ENCODE measurements at places on chromosomes 16 and 17.

DNA sequence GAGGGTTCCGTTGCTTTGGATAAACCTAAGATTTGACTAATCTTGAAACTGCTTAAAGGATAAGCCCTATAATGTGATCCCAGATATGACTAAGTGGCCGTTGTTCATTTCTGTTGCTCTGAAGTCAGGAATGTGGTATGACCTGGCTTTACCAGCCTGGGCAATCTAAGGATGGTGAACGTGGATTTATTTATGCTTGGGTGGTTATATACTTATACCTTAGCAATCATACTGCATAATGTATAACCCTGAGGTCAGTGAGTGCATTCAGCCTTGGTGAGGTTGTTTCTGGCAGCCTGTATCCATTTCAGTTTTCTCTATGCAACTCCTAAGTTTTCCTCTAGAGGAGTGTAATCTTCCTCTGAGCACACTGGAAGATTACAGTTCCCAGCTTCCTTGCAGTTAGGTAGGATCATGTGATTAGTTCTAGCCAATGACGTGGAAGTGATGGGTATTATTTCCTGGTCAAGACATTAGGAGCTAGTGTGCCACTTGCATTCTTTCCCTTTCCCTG is 41.9 kb downstream of the FTO start:
- DNase-seq = peak; percentile 81

- DNase-seq = no peak
These were observed 25.2 kb downstream of the BCO1 start for GRCh38 chr16:81263470-81264220.

- DNase-seq = no peak
These were observed 70.8 kb downstream of the ABR start for GRCh38 chr17:1108765-1109605.

DNA sequence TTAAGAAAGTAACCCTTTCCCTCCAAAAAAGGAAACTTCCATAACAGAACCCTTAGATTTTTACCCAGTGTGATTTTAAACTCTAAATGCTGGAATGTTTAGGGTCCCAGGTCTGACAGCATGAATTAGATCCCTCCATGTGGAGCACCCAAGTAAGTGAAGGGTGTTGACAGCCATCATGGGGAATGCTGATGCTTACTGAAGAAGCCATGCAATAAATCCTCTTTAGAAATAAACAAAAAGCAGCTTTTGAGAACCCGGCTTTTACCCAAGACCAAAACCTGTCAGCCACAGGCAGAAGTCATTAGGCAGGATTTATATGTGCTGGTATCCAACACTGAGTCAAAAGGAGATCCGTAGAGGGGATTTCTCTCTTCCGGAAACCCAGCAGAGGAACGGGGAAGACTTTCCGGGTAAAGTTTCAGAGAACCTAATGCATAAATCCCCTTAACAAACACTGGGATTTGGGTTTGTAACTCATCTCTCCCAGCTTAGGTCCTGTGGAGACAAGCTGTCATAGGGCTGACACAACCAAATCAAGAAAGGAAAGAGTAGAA is 287.5 kb downstream of the IRX3 start:
- DNase-seq = no peak

DNA sequence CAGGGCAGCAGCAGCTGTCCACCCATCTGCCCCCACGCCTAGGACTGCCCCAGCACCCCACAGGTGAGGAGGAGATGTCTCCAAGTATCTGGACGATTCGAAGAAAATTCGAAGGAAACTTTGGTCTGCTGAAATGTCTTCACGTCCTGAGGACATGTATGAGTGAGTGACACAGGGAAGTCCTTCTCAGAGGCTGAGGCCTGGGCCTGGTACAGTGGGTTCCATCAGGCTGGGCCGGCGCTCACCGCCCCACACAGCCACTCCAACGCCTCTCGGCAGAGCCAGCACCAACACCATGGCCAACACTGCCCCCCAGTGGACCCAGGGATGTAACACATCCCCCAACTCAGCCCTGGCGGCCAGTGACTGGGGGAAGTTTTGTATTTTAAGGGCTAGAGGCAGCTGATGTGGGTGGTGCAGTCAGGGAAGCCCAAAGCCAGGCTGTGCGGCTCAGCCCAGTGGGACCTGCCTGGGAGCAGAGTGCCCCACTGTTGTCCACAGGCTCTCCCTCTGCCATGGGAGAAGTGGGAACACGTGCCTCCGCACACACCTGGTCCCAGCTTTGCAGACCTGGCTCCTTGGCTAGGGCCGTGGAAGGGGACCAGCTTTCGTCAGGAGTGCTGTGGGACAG is 55.8 kb upstream of the FASN start:
- DNase-seq = no peak

GRCh38 chr17:3596804-3597464 is 12.3 kb downstream of the TRPV1 start:
- no peak for DNase-seq

DNA sequence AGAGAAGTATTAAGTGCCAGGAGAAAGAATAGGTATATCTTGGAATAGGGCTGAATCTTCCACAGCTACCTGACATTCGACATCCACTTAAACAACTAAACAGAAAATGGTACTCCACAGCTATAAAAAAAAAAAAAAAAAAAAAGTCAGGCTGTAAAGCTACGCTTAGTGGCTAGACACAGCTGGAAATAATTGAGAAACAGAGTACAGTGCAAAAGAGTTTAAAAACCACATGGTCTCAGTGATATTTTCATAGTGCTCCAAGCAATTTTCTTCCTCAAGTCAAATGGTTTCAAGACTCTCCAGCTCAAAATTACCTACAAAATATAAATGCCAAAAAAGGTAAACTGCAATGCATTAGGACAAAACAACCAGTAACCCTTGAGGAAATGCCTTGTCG is 607.1 kb downstream of the KCNJ2 start:
- no peak for DNase-seq

- DNase-seq = no peak
These were observed 9.5 kb downstream of the CD300LB start for GRCh38 chr17:74521701-74522201.

DNA sequence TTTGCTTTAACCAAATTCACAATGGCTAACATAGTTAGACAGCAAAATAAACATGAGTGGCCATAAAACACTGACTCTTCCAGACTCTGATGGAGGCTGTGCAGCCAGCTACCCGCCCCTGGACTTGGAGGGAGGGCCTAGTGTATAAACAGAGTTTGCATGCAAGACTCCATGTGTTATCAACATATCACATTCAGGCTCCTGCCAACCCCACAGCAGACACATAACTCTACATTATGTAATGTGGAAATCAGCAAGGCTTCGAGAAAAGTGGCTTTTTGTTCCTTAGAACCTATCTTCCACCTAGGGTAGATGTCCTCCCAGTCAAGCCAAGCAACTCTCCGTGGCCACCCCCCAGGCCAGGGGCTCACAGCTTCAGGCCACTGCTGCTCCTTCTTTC is 19.3 kb upstream of the SOX9 start:
- DNase-seq = no peak
